ENCODE measurements at places on chromosomes 2 and 18.
A peak's percentile ranks its signal among the peaks of the same experiment; 100 is the strongest.

DNA sequence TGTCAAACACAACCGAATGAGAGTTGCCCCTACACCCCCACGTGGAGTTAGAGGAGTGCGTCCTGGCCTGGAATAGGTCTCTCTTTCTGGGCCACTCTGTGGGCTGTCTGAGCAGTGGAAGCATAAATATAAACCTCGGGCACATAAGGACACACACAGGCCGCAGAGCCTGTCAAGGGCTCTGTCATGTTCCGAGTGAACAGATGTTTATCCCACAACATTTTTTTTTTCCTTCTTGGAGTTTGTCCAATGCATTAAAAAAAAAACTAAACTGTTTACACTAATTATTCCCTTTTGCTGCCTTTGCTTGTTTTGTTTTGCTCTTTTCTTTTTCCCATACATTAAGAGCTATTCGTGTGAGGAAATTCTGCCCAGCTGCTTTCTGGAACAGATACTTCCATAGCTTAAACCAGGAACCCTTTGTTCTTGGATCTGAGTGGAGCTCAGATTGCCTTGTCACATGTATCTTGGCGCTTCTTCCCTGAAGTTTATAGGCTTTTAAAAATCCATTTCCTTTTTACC is 228.3 kb upstream of the FOSL2 start:
- DNase-seq, result no peak

GRCh38 chr2:178317811-178318210 is 123.5 kb downstream of the OSBPL6 start:
- no peak for DNase-seq

- no peak for DNase-seq
Measured at GRCh38 chr2:118856330-118856977, 9.0 kb upstream of the EN1 start.

DNA sequence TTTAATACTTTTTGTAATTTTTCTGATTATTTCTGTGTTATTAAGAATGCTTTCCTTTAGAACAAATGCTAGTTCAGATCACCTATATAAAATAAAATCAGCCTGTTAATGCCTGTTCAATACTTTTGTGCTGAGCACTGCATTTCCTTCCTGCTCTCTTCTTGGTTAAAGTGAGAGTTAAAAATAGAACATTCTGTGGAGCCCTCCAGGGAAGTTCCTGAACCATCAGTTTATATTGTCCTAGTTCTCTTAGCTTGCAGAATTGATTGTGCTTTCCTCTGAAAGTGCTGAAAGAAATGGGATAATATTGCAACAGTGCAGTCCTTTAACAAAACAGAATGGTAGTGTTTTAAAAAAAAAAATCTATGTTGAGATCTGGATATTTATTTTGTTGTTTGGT is 74.6 kb upstream of the UBXN4 start:
- peak; percentile 8 for DNase-seq

GRCh38 chr2:222899413-222900181 is 38.8 kb downstream of the ACSL3 start:
- no peak for DNase-seq

GRCh38 chr2:69181806-69182427 is 168.9 kb downstream of the ANTXR1 start:
- DNase-seq, result no peak

GRCh38 chr18:58135183-58135641 is 91.2 kb downstream of the NEDD4L start:
- DNase-seq, result no peak

- DNase-seq, result no peak
Measured at GRCh38 chr2:100803334-100803733, 16.6 kb upstream of the NPAS2 start.

DNA sequence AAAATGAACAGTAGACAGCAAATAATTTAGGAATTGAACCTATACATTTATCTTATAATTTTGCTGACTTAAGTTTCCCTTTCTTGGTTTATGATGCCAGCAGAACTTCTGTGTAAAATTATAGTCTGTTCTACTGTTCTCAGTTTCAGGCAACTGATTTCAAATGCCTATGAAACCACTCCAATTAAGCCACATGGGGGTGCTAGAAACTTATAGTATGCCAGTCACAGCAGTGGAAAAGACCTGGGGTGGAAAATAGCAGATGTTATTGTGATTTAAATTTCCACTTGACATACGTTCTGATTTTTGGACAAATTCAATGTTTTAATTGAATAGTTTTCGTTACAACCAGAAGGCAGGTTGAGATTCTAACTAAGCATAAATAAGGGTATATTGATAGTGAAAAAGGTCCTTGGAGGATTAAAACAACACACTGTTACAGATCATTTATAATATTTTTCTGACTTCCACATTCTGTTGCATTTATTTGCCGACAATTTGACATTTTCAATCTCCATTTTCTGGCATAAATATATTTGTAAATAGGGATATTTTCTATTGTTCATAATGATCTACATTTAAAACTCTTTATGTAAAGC is 61.4 kb downstream of the CPS1 start:
- DNase-seq, result peak; percentile 84

- DNase-seq, result peak; percentile 77
Measured at GRCh38 chr2:235779444-235779896, 285.6 kb downstream of the AGAP1 start.

DNA sequence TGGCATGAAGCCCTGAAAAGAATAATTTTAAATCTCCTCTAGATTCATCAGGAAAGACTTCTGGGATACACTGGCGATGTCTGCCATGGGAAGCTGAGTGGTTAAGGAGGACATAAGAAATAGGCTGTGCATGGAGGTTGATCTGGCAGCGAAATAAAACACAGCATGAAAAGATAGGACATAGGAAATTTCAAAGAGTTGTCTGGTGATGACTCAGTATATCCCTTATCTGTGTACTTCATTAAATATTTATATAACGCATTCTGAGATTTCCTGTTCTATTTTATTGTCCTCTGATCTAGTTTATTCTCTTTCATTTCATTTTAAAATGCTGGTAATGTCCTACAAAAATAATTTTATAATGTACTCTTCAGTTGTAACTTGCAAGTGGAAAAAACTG is 1337.3 kb upstream of the DDX18 start:
- no peak for DNase-seq

GRCh38 chr18:32301976-32302743 is 112.3 kb downstream of the MEP1B start:
- no peak for DNase-seq

DNA sequence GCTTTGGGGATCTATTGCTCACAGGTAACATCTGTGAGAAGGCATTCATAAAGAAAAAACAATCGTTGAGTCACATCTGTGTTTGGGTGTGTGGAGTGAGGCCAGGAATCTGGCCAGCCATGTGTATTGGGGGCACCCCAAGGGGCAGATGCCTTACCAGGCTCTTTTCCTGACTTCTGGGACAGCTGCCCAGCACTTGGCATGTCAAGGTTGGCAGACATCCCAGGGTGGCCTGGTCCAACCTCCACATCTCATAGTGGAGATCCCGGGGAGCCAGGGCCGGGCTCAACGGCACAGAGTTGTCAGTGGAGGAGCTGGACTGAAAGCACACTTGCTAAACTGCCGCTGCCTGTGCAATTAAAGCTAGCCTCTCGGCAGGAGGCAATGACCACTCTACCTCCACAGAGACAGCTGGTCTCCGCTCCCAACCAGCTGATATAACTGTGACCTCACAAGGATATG is 75.3 kb upstream of the MGAT4A start:
- DNase-seq, result peak; percentile 74

- DNase-seq, result no peak
Measured at GRCh38 chr2:116378786-116379185, 1435.7 kb upstream of the DDX18 start.

- DNase-seq, result no peak
Measured at GRCh38 chr2:47249157-47249900, 94.2 kb upstream of the STPG4 start.

- DNase-seq, result no peak
Measured at GRCh38 chr18:63192885-63193349, 126.7 kb downstream of the BCL2 start.

DNA sequence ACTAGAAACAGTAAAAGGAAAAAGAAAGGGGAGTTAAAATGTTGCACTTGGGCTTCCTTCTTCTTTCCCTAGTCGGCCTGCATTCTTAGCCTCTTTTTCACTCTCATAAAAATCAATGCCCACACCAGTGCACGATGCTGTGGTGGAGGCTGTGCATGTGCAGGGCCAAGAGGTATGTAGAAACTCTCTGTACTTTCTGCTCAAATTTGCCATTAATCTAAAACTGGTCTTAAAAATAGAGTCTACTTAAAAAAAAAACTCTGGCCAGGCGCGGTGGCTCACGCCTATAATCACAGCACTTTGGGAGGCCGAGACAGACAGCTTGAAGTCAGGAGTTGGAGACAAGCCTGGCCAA is 11.1 kb downstream of the TRAPPC8 start:
- no peak for DNase-seq

GRCh38 chr18:78649421-78649820 is 330.2 kb upstream of the SALL3 start:
- DNase-seq, result no peak

DNA sequence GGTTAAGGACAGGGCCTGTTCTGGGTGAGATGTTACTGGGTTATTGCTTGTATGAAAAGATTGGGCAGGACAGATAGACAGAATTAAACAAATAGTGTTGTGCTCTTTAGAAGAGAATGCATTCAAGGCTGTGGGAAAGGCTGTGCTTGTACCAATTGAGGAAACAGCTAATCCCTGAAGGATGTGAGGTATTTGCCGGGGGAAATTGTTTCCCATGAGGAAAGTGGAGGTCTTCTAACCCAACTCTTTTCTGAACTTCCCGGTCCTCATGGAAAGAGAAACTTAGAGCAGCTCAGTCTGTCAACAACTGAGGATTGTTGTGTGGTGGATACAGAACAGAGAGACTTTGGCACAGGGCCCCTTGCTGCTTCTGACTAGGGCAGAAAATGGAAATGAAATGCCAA is 9.5 kb downstream of the SLC1A4 start:
- DNase-seq, result peak; percentile 58
